ENCODE measurements at places on chromosomes 6 and 20.

DNA sequence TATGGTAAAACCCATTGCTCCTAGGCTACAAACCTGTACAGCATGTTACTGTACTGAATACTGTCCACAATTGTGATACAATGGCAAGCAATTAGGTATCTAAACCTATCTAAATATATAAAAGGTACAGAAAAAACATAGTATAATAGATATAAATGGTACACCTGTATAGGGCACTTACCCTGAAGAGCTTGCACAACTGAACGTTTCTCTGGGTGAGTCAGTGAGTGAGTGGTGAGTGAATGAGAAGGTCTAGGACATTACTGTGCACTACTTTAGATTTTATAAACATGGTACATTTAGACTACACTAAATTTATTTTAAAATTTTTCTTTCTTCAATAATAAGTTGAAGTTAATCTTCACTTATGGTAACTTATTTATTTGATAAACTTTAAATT is 119.9 kb upstream of the CEP85L start:
- no peaks in the 10 kb centered on the region for H3K36me3 ChIP-seq
- H3K4me1 ChIP-seq = no peaks in the 10 kb centered on the region
- DNase-seq = no peak
- no peak overlapping the region for H3K4me3 ChIP-seq

DNA sequence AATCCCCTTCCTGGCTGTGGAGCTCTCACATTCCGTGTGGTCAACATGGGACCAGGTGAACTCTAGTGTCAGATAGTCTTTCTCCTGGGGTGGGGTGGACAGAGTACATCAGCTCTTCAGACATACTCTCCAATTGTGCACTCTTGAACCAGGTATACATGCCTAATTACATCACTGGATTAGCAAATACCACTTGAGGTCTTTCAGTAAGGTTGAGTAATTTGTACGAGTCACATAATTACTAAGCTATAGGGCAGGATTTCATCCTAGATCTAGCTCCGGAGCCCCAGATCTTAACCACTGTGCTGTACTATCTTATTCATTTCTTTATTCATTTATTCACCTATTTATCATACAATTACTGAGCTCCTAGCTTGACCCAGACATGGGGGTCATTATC is 821.3 kb downstream of the TFAP2A start:
- no peaks in the 10 kb centered on the region for H3K4me1 ChIP-seq
- H3K27ac ChIP-seq = no peak overlapping the region
- H3K4me3 ChIP-seq = no peak overlapping the region
- H3K27me3 ChIP-seq = no peaks in the 10 kb centered on the region
- H3K36me3 ChIP-seq = no peaks in the 10 kb centered on the region
- DNase-seq = no peak

GRCh38 chr6:100173211-100173610 is 179.2 kb upstream of the MCHR2 start:
- no peak overlapping the region for H3K4me3 ChIP-seq
- no peaks in the 10 kb centered on the region for H3K36me3 ChIP-seq
- H3K27ac ChIP-seq = no peak overlapping the region
- DNase-seq = no peak
- H3K4me1 ChIP-seq = no peaks in the 10 kb centered on the region

DNA sequence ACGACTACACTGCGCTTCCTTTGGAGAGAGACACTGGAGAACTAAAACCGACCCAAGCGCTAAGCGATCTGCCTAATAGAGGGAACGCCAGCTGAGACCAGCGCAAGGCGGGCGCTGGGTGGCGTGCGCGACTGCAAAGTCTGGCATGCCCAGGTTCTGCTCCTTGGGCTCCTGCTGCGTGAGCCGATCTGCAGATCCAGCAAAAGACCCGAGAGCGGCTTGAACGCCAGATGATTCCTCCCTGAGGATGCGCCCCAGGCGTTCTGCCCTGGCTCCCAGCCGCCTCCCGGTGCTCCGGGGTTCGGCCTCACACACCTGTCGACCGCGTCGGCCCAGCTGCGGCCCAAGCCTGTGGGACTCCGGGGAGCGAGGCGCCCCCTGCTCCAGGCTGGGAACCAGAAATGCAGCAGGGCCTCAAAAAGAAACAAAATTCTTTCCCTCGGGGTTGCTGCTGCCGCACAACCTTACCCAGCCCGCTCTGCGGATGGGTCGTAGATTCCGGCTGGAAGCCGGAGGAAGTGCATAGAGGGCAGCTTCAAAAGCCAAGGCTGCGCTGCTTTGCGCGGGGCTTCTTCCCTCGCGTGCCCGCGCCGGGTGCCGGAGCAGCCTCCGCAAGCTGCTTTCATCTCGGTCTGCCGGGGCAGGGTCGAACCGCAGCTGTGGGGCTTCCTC is 17.9 kb upstream of the PRDM13 start:
- H3K4me3 ChIP-seq = peak overlapping the region; percentile 40
- H3K27me3 ChIP-seq = peaks cover 19% of the 10 kb centered on the region
- H3K4me1 ChIP-seq = peaks cover 3% of the 10 kb centered on the region
- DNase-seq = peak; percentile 15
- H3K36me3 ChIP-seq = no peaks in the 10 kb centered on the region

GRCh38 chr6:34508425-34508824 is 42.5 kb downstream of the PACSIN1 start:
- no peaks in the 10 kb centered on the region for H3K4me1 ChIP-seq
- H3K27ac ChIP-seq = no peak overlapping the region
- H3K27me3 ChIP-seq = no peaks in the 10 kb centered on the region
- no peaks in the 10 kb centered on the region for H3K36me3 ChIP-seq
